Lower lobe of right lung (tissue), 2 donors: ENCODE measurements at places on chromosomes 3 and 15. TPM values are rescaled to one million over a fixed set of nuclear protein-coding genes. Genes with fewer than 3 reads are reported as not detected.

- no peaks in the 10 kb centered on the region for H3K4me1 ChIP-seq
- H3K36me3 ChIP-seq = peaks cover 8% of the 10 kb centered on the region
- H3K4me3 ChIP-seq = no peak overlapping the region
- no peak overlapping the region for H3K27ac ChIP-seq
Observed at GRCh38 chr3:125322166-125322565, 53.0 kb downstream of the ZNF148 start.

GRCh38 chr3:189490337-189490736, 140.9 kb upstream of the TP63 start:
- no peaks in the 10 kb centered on the region for H3K4me1 ChIP-seq
- no peaks in the 10 kb centered on the region for H3K27me3 ChIP-seq
- no peak overlapping the region for H3K4me3 ChIP-seq
- H3K36me3 ChIP-seq = no peaks in the 10 kb centered on the region
- H3K27ac ChIP-seq = no peak overlapping the region

- peaks cover 6% of the 10 kb centered on the region for H3K4me1 ChIP-seq
- H3K36me3 ChIP-seq = no peaks in the 10 kb centered on the region
- H3K4me3 ChIP-seq = no peak overlapping the region
- no peak for DNase-seq
- H3K27me3 ChIP-seq = no peaks in the 10 kb centered on the region
Observed at GRCh38 chr15:100220058-100220768, 121.6 kb downstream of the ADAMTS17 start.

- DNase-seq = no peak
- no peak overlapping the region for H3K27ac ChIP-seq
- H3K4me1 ChIP-seq = peaks cover 48% of the 10 kb centered on the region
- H3K36me3 ChIP-seq = peaks cover 14% of the 10 kb centered on the region
- no peak overlapping the region for H3K4me3 ChIP-seq
- no peaks in the 10 kb centered on the region for H3K27me3 ChIP-seq
Observed at GRCh38 chr15:44545913-44546802, 9.2 kb downstream of the EIF3J start.

- H3K4me1 ChIP-seq = no peaks in the 10 kb centered on the region
- no peaks in the 10 kb centered on the region for H3K36me3 ChIP-seq
- no peak overlapping the region for H3K4me3 ChIP-seq
- no peaks in the 10 kb centered on the region for H3K27me3 ChIP-seq
- no peak for DNase-seq
- no peak overlapping the region for H3K27ac ChIP-seq
Observed at GRCh38 chr3:175046601-175047000, 187.5 kb downstream of the NAALADL2 start.

The ZNF80 gene
- total RNA-seq = not detected

The MCF2L2 gene
- 0.62 TPM for total RNA-seq

The HRH1 gene
- 6.4 TPM for total RNA-seq

The ASB14 gene
- total RNA-seq = 0.50 TPM
